ENCODE measurements at places on chromosomes 3 and 15.
A peak's percentile ranks its signal among the peaks of the same experiment; 100 is the strongest.

- DNase-seq, result no peak
Measured at GRCh38 chr3:58622892-58623291, 43.7 kb downstream of the FAM3D start.

- DNase-seq, result peak; percentile 72
Measured at GRCh38 chr3:17179381-17180205, 294.8 kb downstream of the PLCL2 start.

DNA sequence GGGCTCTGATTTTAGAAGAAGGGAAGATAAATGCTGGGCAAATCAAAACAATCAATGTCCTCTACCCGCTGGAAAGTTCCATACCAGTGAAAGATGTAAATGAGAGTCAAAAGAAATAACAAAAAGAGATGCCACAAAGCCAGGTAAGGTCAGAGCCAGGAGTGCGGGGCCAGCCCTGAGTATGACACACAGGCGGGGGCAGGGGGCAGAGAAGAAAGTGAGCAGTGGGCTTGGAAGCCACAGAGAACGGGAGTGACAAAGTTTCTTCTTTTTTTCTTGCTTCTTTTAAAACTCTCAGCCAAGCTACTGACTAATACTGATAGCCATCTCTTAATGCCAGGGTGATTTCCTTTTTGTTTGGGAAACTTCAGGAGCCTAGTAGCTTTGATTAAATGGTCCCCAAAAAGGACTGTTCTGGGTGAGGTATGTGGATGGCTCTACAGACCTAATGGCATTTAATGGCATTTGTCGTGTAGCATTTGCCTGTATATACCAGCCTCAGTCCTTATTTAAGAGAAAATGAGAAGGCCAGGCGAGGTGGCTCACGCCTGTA is 23.1 kb upstream of the TSEN2 start:
- no peak for DNase-seq

DNA sequence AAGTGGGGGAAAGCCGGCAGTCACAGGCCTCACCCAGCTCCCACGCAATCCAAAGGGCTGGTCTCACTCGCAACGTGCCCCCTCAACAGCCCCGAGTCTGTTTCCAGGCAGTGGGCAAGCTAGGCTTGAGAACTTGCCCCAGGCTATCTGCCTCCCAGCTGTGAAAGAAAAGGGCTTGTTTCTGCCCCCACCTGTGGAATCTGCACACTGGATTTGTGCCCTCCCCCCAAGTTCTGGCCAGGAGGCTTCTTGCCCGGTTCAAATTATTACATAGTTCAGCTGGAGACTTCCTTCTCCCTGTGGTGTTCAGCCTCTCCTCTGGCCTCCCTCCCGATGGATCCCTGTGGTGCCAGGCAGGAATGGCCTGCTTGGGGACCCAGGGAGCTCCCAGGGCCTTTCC is 283.9 kb upstream of the LYSMD4 start:
- DNase-seq, result no peak

DNA sequence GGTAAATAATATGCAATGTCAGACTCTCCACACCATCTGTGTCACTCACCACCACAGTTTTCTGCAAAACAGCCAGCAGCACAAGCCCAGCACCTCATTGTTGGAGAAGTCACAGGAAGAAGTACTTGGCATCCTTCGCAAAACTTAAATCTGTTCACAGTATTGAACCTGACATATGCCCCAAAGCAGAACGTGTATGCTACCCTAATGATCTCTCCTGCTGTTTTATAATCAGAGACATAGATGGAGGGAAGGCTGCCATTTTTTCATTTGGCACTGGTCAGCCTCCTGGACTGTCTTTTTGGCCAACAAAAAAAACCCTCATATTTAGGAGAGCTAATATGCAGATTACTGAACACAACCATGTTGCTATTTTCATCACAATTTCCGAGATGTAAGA is 1272.9 kb downstream of the ROBO1 start:
- no peak for DNase-seq

DNA sequence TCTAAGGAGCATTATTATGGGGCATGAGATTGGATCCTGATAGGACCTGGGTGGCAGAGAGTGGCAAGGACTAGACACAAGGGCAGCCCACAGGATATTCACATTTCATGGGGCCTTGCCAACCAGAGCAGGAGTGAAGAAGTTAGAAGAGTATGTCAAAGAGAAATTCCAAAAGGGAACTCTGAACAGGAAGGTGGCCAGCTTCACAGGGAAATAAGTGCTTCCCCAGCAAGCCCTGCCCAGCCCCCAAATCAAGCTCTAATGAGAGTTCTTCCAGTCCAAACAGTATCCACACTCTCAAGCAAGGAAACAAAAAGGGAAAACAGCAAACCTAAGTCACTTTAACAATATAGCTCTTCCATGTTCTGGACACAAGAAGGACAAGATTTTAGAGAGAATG is 130.2 kb upstream of the COL8A1 start:
- DNase-seq, result no peak

DNA sequence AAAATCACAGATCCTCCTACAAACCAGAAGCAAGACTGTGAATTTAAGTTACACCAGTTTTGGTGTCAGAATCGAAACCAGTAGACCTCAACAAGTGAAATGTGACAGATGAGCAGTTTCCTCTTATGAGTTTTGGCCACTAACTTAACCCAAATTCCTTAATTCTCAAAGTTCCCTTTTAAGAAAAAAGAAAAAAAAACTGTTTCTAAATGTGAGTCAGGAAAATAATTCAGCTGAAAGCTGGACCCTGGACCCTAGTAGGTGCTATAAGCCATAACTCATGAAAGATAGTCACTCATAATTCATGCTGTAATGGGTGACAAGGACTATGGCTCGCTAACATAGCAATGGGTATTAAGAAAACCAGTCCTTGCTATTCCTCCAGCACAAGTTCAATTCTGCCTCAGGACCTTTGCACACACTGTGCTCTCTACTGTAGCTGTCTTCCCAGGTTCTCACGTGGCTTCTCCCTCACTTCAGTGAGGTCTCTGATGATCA is 9.0 kb upstream of the THRB start:
- DNase-seq, result no peak

DNA sequence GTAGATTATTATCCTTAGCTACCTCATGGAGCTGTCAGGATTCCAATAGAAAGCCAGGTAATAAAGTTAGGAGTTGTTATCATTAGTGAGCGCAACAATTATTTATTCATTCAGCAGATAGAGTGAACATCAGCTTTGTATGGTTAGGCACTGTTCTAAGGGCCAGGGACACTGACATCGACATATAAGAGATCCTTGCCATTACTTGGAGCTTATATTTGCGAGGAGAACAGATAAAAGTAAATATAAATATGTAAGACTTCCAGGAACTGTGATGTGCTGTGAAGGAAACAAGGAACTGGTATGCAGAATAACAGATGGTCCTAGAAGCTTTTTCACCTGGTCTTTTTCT is 473 bp downstream of the LSM3 start:
- no peak for DNase-seq

DNA sequence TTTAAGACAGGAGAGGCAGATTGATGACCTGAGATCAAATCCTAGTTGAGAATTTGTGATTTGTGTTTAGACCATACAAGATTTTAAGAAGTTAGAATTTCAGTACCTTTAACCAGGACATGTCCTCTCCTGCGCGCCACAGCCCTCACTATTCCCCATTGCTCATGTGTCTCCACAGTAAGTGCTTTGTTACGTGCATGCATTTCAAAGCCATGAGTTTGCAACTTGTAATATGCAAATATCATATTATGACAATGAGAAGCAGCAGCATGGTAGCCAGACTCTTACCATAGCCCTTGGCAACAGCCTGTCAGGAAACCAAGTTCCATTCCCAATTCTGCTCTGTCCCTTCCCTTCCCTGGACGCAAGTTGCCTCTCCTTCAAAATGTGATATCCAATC is 73.3 kb upstream of the ATP13A5 start:
- no peak for DNase-seq

GRCh38 chr15:65069779-65070546 is 2.2 kb upstream of the RASL12 start:
- DNase-seq, result no peak

DNA sequence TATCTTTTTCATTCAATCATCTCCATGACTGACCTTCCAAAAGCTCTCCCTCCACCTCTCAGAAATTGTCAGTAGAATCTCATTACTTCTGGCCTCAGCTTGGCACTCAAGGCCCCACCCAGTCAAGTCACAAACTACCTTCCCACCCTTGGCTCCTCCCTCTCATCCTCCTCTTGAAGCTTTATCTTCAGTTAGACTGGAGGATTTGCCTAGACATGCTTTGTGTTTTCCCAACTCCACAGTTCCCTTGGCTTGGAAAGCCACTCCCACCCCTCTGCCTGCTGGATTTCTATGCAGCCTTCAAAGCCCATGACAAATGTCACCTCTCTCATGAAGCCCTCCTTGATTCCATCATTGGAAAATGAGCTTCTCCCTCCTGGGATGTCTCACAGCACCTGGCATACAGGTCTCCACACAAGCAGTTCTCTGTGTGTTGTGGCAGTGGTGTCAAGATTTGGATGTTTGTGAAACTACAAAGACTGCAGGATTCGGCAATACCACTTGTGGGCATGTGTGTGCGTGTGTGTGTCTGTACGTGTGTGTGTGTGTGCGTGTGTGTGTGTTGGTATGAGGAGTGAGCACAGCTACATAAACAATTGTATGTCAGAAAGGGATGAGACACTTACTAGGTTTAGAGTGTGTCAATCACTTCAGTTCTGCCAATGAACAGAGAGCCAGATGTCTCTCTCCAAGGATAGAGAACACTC is 45.3 kb upstream of the VPS8 start:
- DNase-seq, result peak; percentile 66

- no peak for DNase-seq
Measured at GRCh38 chr3:113594066-113594465, 61.7 kb downstream of the SIDT1 start.

DNA sequence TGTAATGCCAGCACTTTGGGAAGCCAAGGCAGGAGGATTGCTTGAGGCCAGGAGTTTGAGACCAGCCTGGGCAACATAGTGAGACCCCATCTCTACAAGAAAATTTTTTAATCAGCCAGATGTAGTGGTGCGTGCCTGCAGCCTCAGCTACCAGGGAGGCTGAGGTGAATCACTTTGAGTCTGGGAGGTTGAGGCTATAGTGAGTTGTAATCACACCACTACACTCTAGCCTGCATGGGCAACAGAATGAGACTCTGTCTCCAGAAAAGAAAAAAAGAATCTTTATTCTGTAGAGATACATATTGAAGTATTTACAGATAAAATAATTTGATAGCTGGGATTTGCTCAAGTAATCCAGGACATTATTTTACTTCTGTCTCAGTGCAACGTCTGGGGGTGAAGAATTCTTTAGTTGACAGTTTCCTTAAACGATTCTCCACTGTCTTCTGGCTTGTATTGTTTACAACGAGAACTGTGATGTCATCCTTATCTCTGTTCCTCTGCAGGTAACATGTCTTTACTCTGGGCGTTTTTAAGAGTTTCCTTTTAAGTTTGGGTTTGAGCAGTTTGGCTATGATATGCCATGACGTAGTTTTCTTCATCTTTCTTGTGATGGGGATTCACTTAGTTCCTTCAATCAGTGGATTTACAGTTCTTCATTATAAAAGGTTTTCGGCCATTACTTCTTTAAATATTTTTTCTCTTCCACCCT is 26.3 kb downstream of the KPNA1 start:
- DNase-seq, result no peak

DNA sequence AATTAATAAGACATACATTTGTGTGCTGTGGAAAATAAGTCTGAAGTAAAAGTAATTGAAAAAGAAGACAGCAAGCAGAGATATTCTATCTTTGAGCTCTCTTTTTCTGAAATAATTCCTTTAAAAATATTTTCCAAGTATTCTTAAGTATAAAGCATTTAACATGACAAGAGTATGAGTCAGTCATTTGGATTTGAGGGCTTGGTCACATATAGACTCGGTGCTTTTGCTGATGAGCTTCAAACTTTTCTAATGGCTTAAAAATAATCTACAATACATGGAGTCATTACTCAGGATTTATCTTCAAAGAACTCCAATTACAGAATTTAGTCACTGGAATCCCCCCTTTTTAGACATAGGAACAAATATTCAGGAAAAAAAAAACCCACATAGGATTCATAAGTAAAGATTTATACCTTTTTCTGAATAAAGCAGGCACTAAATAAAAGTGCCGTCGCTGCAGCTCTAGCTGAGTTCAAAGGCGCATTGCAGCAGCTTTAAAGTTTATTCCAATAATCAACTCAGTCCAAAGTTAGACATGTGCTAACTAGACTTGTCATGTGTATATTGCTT is 147.5 kb downstream of the CTNNB1 start:
- DNase-seq, result peak; percentile 60

DNA sequence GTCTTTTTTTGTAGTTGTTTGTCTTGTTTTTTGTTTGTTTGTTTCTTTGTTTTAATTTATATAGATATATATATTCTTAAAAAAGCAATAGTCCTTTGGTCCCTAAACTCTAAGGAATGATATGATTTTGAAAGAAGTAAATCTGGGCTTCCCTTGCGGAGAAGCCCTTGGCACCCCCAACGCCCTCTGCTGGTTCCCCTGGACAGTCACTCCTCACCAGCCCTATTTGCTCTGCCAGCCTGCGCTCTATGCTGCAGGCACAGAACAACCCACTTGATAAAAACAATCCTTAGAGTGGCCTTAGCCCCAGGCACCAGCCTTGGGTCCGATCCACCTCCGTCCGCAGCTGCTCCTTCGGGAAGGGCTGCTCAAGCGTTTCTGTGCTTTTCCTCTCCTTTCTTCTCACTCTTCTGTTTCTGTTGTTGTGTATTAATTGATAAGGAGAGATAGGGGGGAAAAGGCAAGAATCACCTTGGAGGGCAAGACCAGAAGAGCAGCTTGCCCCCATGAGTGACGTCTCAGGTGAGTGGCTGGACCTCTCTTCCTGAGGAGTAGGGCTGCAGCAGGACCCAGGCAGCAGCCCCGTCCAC is 13.7 kb upstream of the PARP6 start:
- peak; percentile 16 for DNase-seq

DNA sequence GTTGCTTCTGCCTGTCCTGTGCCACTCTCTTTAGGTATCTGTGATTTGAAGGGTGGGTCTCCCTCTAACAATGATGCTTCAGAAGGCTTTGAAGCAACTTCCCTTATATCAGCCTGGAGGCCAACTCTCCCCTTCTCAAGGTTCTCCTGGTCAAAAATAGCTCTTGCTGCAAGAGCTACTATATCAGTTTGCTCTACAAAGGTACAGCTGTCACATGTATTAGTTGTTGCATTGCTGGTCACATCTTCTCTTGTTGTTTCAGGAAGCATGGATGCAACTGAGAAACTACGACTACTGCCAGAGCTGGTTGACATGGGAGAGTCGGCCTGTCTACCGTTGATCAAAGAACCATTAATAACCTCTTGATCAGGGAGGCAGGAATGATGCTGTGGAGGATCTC is 38.3 kb downstream of the USF3 start:
- no peak for DNase-seq

- no peak for DNase-seq
Measured at GRCh38 chr15:58064980-58065444, 499 bp downstream of the ALDH1A2 start.

DNA sequence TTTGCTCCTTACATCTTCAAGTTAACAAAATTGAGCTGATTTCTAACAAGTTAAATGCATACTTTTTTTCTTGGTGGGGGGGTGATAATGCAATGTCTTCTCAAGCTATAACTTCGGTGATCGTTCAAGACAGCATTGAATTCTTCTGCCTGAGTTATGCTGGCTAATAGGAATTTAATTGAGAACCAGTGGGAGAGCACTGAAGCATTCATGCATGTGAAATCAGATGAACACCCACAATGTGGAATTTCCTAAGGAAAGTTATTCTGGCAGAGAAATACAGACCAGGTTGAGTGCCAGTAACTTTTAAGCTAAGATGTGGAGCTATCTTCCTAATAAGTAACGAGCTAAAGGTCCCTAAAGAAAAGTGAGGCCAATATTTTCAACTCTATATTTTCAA is 3.0 kb downstream of the SPATA16 start:
- DNase-seq, result no peak

- no peak for DNase-seq
Measured at GRCh38 chr3:95424279-95424678, 1361.4 kb downstream of the NSUN3 start.

GRCh38 chr15:44243829-44244228 is 44.7 kb upstream of the GOLM2 start:
- no peak for DNase-seq
